ENCODE measurements at places on chromosomes 1 and 21. TPM values are rescaled to one million over a fixed set of nuclear protein-coding genes. Genes with fewer than 3 reads are reported as not detected.

AUNIP gene
- total RNA-seq, result 9.4 TPM

REN gene
- not detected for total RNA-seq

ZNF678 gene
- 1.2 TPM for total RNA-seq

KDF1 gene
- total RNA-seq, result 0.26 TPM

COL6A2 gene
- total RNA-seq, result 18.7 TPM

ZBTB8A gene
- 5.0 TPM for total RNA-seq

MX2 gene
- total RNA-seq, result not detected

LMOD1 gene
- total RNA-seq, result not detected

SYT6 gene
- 0.31 TPM for total RNA-seq

ZBTB7B gene
- 54.9 TPM for total RNA-seq

SPATA46 gene
- not detected for total RNA-seq

ATP6V1G3 gene
- not detected for total RNA-seq

CCDC17 gene
- total RNA-seq, result 0.21 TPM

AQP10 gene
- total RNA-seq, result not detected

FAM72B gene
- 5.5 TPM for total RNA-seq

PAQR6 gene
- 4.7 TPM for total RNA-seq

LCE1E gene
- not detected for total RNA-seq

AMY1C gene
- not detected for total RNA-seq

HAX1 gene
- total RNA-seq, result 97.8 TPM

RAB25 gene
- total RNA-seq, result not detected

NSL1 gene
- 28.5 TPM for total RNA-seq

ETV3L gene
- not detected for total RNA-seq

ROR1 gene
- total RNA-seq, result 10.5 TPM

ALX3 gene
- not detected for total RNA-seq

PRRX1 gene
- not detected for total RNA-seq

GJA8 gene
- total RNA-seq, result not detected

JMJD4 gene
- total RNA-seq, result 29.3 TPM

FMO5 gene
- total RNA-seq, result 0.17 TPM

FABP3 gene
- total RNA-seq, result not detected

CCDC185 gene
- total RNA-seq, result not detected

LCE3D gene
- total RNA-seq, result 4.0 TPM

SPEN gene
- total RNA-seq, result 46.1 TPM

MAN1A2 gene
- total RNA-seq, result 9.9 TPM

KRTAP12-2 gene
- total RNA-seq, result not detected

SEMA4A gene
- total RNA-seq, result 0.32 TPM

CD1B gene
- not detected for total RNA-seq

LRRC38 gene
- total RNA-seq, result 0.06 TPM

CELA2B gene
- total RNA-seq, result not detected

TMEM269 gene
- 0.06 TPM for total RNA-seq

PTPN14 gene
- total RNA-seq, result 9.7 TPM

PRAMEF10 gene
- not detected for total RNA-seq

NTRK1 gene
- 0.06 TPM for total RNA-seq

VASH2 gene
- 3.1 TPM for total RNA-seq

ZMYND12 gene
- 0.39 TPM for total RNA-seq

All from A549 treated with dexamethasone at 1 μM for 4 hours (cell line).